ENCODE measurements at places on chromosomes 16 and 17. TPM values are rescaled to one million over a fixed set of nuclear protein-coding genes. Genes with fewer than 3 reads are reported as not detected.

DNA sequence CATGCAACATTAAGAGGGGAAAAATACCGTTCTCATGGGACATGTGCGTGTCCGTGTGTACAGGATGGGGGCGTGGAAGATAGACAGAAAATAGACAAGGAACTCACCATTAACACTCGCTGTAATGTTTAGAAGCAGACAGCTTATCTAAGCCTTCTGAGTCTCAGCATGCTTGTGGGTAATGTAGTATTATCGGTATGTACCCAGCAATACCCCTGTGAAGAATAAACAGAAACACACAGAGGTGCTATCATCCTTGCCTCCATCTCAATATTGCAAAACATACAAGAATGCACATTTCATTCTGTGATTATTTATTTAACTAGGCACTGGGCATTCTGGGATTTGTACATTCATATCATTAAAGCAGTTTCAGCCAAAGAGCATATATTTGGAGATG lies 42.0 kb upstream of the RBFOX1 start:
- H3K4me1 ChIP-seq = no peaks in the 10 kb centered on the region
- no peak for DNase-seq
- no peak overlapping the region for H3K27ac ChIP-seq
- H3K27me3 ChIP-seq = no peaks in the 10 kb centered on the region
- H3K4me3 ChIP-seq = no peak overlapping the region

HSPB9 gene
- 0.43 TPM for total RNA-seq

GRCh38 chr16:88691924-88692560 lies 5.7 kb upstream of the SNAI3 start:
- no peaks in the 10 kb centered on the region for H3K27me3 ChIP-seq
- no peak for DNase-seq
- H3K4me1 ChIP-seq = peaks cover 30% of the 10 kb centered on the region

GRCh38 chr17:14831491-14831890 lies 433.6 kb downstream of the PMP22 start:
- DNase-seq = no peak
- H3K27me3 ChIP-seq = no peaks in the 10 kb centered on the region

DNA sequence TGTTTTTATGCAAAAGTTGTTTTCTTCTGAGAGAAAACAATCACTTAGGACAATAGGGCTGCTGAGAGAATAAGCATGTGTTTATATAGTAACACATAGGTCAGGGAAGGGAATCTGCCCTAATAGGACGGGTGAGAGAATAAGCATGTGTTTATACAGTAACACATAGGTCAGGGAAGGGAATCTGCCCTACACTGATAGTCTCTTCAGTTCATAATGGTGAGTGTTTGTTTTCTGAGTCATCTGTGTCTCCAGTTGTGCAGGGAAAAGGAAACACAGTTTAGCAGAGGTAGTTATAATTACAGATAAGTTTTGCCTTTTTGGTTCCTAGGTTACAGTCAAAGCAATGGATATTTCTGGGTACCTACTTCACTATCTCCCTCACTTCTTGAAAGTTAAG lies 252.3 kb upstream of the CA10 start:
- H3K36me3 ChIP-seq = no peaks in the 10 kb centered on the region
- peaks cover 3% of the 10 kb centered on the region for H3K4me1 ChIP-seq
- no peak overlapping the region for H3K4me3 ChIP-seq
- no peaks in the 10 kb centered on the region for H3K27me3 ChIP-seq

DNA sequence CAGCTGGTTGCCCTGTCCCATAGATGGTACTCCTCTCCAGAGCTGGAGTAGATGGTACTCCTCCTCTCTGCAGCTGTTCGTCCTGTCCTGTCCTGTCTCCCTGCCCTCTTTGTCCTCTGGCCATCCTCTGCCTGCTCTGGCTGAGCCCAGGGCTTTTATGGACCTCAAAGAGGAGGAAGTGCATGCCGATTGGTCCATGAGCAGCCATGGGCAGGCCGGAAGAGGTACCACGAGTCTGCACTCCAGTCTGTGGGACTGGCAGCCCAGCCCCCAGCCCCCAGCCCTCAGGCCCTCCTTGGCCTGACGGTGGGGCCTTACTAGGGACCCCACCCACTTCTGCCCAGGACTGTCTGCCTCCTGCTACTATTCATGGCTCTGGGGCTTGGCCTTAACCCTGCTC lies 27.0 kb downstream of the GNGT2 start:
- no peak overlapping the region for H3K4me3 ChIP-seq
- H3K27ac ChIP-seq = no peak overlapping the region
- H3K4me1 ChIP-seq = no peaks in the 10 kb centered on the region
- DNase-seq = no peak
- H3K36me3 ChIP-seq = no peaks in the 10 kb centered on the region

- no peak for DNase-seq
- no peak overlapping the region for H3K27ac ChIP-seq
- H3K27me3 ChIP-seq = no peaks in the 10 kb centered on the region
- H3K36me3 ChIP-seq = no peaks in the 10 kb centered on the region
- no peak overlapping the region for H3K4me3 ChIP-seq
- no peaks in the 10 kb centered on the region for H3K4me1 ChIP-seq
Observed at GRCh38 chr16:66003201-66003600, 363.3 kb upstream of the CDH5 start.
